Stimulated activated CD8-positive, alpha-beta memory T cell treated with anti-CD3 and anti-CD28 coated beads, Interleukin-15, amount 100 ng/mL, for 48 hours (primary cell): ENCODE measurements at places on chromosomes 2 and 18.

DNA sequence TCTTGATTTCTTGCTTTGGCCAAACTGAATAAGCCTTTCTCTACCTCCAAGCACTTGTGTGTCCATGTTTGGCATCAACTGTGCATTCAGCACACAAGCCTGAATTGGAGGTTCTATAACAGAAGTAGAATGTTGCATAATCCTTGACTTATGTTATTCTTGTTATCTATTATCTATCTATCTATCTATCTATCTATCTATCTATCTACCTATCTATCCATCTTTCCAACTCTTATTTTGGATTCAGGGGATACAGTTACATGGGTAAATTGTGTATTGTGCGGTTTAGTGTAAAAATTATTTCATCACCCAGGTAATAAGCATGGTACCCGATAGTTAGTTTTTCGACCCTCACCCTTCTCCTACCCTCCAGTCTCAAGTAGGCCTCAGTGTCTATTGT lies 319.6 kb downstream of the PTH2R start:
- no peak for DNase-seq

DNA sequence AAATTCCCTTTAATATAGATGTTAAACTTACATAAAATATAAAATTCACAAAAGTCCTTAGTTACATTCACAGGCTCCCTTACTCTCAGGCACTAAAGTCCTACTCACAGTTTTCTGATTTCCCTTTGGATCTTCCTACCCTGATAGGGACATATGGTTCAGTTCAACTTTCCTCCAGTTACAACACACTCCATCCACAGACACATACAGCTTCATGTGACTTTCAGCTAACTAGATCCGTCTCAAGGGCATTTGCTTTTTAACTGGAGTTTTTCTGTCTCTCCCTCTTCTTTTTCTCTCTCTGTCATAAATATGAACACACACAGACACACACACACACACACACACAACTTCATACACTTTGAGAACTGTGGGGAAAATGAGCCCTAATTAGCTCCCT lies 419.2 kb downstream of the LRP1B start:
- no peak for DNase-seq

- no peak for DNase-seq
Measured at GRCh38 chr2:232238108-232238507, 140.4 kb upstream of the ALPP start.

DNA sequence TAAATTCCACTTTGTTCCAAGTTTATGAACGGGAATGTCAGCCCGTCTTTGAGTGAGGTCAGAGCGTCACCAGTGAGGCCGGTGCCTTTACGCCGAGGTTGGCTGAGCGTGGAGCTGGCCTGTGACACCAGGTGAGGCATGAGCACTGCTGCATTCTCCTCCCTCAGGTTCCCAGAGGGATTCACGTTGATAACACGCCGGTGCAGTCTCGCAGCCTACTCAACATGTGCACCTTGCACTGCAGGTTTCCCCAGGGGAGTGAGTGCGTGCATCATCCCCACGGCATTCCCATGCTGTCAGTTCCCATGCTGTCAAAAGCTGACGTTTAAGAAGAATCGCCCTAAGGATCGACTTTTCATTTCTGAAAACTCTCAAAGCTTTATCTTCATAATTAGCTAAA lies 213.3 kb downstream of the LDLRAD4 start:
- no peak for DNase-seq

- no peak for DNase-seq
Measured at GRCh38 chr2:174561283-174561971, 36.2 kb downstream of the WIPF1 start.

DNA sequence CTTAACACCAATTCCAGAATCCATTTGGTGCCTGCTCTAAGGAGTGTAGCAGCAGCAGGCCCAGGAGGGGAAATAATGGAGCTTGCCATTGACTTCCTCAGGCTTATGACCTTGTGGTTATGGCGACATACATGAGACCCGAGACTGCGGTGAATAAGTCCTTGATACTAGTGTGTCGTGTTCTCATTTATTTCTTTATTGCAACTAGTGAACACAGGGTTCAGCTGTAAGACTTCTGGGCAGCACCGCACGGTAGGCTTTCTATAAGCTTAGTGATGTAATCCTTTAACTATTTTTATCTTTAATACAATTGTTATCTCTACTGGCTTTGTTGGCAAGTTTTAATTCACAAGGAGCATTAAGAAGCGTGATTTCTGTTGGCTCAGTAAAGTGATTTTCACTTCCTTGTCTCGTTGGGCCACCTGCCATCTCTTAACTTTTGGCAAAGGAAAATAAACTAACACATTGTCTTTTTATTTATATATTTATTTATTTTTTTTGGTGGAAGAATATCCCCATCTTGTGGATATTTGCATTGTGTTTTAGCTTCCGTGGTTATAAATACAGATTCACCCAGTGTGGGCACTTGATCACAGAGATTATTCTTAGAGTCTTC lies 139.8 kb downstream of the LTBP1 start:
- no peak for DNase-seq

DNA sequence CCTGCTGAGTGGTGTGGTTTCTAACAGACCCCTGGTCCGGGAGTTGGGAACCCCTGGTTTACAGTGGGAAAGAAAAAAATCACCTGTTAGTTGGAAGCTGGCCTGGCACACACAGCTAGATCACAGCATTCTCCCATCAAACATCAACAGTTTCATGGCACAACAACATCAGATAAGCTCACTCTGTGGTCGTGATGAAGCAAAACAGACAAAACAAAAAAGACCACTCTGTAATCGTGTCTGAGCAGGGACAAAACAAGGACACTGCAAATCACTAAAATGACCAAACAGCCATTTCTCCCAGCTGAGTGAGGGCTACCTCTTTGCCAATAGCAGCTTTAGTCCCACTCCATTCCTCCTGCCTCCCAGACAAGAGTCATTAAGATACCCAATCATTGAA lies 9.0 kb upstream of the IMPACT start:
- no peak for DNase-seq

DNA sequence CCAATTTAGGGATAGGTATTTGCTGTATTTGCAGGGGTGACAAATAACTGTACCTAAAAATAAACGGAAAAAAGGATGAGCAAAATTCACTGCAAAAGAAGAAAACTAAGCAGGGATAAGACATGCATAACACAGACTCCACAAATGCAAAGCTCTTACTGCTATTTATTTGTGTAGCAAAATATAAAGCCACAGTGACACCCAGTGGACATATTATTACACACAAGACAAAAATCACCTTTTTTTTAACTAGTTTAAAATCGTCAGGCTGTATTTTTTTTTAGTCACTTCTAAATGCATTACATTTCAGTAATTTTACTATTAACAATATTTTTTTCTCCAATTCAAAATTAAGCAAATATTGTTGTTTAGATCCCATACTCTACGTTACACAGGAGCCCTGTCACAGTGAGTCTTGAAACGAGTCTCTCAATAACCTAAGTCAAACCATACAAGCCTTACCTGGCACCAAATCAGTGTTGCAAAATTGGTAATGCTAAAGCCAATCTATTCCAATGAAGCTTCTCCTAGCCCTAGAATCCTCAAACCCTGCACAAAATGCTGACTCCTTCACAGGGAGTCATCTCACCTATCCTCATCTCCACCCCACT lies 23.7 kb downstream of the METTL4 start:
- no peak for DNase-seq

- DNase-seq, result no peak
Measured at GRCh38 chr18:10195529-10195928, 258.9 kb upstream of the APCDD1 start.

DNA sequence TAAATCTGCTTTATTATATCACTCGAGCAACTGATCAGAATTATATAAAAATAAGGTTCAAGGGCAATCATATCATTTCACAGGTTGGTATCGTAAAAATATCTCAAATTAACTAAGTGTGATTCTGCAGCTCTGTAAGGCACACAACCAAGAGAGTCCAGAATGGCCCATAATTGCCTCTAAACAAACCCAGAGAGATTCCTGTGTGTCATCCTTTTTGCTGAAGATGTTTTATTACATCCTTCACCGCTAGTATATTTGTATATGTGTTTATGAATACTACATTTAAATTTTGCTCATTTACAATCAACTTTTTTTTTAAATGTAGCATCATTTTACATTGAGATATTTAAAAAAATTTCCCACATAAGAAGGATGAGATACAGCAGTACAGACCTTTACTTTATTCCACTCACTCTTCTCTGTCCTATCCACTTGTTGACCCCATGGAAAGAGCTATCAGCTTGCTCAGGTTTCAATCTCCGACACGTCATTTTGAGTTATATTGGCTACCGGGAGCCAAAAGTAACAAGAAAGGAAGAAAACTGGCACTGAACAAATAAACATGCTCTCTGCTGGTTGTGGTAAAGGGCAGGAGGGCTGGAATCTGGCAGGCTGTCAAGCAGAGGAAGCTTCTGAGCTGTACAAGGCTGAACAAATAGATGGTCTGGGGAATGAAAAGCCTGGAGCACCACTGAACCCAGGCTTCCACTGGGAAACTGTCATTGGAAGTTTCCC lies 23.1 kb downstream of the PLA2R1 start:
- no peak for DNase-seq

DNA sequence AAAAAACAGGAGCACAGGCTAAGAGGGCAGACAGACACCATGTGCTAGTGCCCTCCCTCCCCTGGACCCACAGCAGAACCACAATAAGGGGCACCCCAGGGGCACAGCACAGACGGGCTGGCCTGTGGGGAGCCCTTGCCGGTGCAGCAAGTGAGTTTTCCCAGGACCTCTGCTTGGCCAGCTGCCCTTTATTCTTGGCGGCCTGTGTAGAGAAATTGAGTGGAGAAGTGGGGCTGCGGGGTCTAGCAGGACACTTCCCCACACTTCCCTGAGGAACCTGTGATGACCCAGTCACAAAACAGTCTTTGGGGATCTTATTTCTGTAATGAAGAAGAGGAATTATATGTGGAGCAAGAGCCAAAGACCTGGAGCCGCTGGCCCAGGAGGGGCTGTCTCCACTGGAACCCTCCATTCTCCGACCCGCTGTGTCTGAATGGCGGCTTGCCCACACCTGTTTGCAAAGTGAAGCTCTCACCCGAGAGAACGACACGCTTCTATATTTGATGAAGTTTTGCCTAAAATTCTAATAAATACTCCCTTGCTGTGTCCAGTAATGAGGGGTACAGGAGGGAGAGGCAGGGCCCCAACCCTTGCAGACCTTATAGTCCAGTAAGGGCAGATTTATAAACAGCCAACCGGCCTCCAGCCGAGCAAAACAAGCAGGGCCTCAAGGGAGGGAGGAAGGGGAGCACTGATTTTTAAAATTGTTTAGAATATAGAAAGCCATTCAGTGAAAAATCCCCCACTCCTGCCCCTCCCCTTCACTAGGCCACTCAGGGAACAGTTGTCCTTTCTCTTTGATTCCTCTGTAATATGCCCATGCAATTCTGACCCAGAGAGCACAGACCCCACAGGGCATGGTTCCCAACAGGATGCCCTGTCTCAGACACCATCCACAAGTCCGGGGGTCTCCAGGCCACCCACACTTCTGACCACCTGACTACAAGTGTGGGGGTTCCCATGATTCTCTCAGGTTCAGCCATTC lies 44.7 kb upstream of the SNED1 start:
- DNase-seq, result no peak
